Cerebellar nuclear complex (tissue), 1 donor: ENCODE measurements at places on chromosomes 4 and X.

DNA sequence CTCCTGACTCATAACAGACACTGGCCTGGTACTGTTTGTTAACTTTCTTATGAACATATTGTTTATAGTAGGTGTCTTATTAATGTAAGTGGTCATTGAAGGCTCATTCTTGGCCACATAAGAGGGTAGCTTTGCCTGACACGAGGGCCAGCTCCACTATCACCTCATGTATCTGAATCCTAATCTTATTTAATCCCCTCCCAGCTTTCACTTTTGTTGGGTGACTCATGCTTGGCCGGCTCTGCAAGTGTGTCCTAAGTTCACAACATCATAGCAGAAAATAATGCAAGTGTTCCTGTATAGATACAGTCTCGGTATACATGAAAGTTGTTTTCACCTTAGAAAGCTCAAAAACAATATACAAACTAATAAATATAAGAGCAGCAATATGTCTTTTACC lies 283.8 kb downstream of the IQCM start:
- DNase-seq = no peak

GRCh38 chr4:675980-676870 lies 1.9 kb downstream of the MYL5 start:
- no peak for DNase-seq

- no peak for DNase-seq
These were observed 40.0 kb downstream of the ERVMER34-1 start for GRCh38 chr4:52711272-52711671.

GRCh38 chrX:84322083-84322827 lies 134.3 kb upstream of the RPS6KA6 start:
- no peak for DNase-seq

GRCh38 chr4:71231129-71232055 lies 107.4 kb upstream of the SLC4A4 start:
- DNase-seq = no peak

GRCh38 chr4:74790652-74791051 lies 3.7 kb downstream of the BTC start:
- no peak for DNase-seq

GRCh38 chrX:136629084-136629750 lies 18.7 kb upstream of the CD40LG start:
- DNase-seq = no peak

DNA sequence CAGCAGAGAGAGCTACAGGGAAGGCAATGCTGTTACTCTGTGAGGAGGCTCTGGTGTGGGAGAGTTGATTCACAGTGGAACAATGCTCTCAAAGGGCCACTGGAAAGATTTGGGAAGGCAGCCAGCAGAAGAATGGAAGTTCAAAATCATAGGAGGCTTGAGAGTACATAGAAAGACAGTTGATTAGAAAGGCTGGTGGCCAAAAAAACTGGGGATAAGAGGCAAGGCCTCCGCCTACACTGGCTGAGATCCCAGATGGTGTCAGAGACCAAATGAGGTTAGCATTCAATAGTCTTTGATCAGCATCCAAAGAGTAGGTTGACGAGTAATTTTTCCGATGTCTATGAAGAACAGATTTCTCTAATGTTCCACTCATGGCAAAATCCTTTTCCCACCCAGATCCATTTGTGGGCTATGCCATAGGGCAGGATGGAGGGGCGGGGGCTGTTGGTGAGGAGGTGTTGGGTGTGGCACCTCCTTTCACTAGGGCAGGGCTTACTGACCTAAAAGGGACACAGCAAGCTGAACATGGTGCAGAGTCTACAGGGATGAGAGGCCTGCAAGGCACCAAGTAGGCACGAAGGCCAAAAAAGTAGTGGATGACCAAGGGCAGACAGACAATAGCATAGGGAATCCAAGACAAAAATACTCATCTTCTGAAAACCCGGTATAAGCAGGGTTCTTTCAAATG lies 15.1 kb downstream of the TEC start:
- no peak for DNase-seq

DNA sequence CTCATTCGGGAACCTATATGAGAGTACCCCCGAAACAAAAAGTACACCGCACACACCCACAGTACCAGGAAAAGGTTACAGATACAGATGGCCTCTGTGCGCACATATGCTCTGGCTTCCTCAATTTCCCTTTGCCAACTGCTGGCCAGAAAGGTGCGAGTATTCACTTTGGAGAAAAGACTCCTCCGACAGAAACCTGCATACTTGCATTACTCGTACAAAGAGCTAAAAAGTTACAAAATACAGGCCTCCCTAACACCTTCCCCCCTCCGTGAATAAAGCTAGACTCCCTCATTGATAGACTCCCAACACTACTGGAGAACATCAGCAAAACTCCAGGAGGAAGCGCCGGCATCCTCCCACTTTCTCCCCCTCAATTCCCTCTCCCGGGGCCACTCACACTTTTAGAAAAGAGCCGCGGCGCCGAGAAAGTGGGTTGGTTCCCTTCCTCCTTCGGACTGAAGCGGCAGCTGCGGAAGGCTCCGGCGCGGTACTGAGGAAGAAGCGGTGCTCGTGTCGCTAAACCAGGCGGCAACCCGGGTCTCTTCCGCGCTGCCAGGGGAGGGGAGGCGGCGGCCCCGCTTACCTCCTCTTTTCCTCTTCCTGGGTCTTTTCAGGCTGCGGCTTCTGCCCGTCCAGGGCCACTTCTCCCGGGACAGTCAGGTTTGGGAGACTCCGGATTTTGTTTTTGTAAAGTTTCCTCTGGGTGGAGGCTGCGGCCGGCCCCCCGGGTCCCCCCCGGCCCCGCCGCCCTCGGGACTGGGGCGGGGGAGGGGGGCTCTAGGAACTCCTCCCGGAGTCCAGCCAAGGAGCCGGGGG lies 1.1 kb downstream of the FBXW7 start:
- no peak for DNase-seq

GRCh38 chr4:87512400-87512799 lies 16.8 kb downstream of the SPARCL1 start:
- no peak for DNase-seq

GRCh38 chrX:39513836-39514235 lies 583.9 kb downstream of the BCOR start:
- DNase-seq = no peak

DNA sequence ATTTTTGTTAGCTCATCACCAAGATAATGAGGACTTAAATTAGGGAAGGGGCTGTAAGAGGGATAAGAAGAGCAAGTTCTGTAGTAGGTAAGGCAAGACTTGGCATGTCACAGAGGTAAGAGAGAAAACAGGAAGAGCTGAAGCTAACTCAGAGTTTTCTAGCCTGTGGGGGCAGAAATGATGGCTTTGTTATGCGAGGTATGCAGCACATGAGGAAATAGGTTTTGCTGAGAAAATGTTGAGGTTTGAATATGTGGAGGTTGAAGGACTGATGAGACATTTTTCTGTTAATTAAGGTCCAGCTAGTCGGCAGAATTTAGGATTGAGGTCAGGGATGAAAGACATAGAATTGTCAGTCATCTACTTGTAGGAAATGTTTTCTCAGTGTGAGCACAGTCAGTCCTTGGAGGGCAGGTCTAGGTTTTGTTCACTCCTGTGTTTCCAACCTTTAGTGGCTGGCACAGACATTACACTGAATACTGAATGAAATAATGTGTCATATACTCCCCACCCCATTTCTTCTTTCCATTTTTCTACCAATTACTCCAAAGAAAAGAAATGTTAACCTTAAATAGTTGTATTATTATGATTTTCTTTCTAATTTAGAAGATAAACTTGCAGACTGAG lies 154.0 kb upstream of the AADAT start:
- DNase-seq = no peak

- no peak for DNase-seq
These were observed 45.8 kb upstream of the ITM2A start for GRCh38 chrX:79412972-79413371.

GRCh38 chrX:11081511-11081910 lies 29.6 kb upstream of the HCCS start:
- no peak for DNase-seq

GRCh38 chr4:152898606-152899005 lies 37.5 kb upstream of the FHDC1 start:
- no peak for DNase-seq

DNA sequence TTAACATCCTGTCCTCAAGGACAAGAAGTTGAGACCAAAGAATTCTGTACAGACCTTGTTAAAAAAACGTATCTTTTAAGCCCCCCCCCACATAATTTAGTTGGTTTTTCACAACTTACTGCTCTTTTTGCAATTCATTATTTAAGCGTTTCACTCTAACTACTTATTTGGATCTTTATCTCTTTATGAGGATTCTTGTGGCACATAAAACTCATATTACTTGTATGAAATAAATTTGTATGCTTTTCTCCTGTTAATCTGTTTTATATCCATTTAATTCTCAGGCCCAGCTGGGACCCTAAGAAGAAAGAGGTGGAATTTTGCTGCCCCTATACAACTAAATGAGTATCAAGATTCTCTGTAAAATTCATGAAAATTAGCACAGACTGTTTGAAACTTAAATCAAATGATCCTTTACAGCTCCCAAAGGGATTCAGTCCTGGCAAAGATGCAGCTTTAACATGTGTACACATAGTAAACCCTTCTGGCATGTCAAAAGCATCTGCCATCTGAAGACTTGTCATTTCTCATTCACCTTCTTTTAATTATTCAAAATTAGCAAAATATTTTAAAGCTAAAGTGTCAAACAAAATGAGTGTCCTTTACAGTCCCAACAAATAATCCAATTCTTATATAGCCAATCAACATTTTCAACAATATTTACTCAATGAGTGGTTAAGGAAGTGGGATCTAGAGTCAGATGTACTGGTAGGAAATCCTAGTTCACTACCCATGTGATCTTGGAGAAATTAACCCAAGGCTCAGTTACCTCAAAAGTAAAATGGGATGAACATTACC lies 17.7 kb downstream of the ARAP2 start:
- no peak for DNase-seq

GRCh38 chr4:2829321-2829932 lies 14.2 kb upstream of the ADD1 start:
- no peak for DNase-seq

- no peak for DNase-seq
These were observed 133.1 kb downstream of the CORIN start for GRCh38 chr4:47704693-47705325.

GRCh38 chrX:46251755-46252154 lies 293.5 kb downstream of the ZNF674 start:
- no peak for DNase-seq

DNA sequence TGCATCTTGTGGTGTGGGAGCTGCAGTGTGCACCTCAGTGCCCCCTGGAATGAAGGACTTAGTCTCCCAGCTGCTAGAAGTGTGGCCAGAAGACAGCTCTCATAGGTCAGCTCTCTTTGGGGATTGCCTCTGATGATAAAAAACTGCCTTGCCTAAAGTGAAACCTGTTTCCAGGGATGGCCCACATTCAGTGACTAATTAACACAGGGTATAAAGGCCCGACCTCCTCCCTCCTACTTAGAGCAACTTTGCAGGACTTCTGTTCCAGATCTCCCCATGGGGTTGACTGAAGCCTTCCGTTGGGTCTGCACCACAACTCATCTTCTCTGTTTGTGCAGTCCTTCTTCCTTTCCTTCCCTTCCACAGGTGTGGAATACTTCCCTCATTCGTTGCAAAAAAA lies 53.2 kb downstream of the SPINK2 start:
- no peak for DNase-seq

GRCh38 chrX:130082244-130083106 lies 27.8 kb downstream of the ELF4 start:
- DNase-seq = no peak

DNA sequence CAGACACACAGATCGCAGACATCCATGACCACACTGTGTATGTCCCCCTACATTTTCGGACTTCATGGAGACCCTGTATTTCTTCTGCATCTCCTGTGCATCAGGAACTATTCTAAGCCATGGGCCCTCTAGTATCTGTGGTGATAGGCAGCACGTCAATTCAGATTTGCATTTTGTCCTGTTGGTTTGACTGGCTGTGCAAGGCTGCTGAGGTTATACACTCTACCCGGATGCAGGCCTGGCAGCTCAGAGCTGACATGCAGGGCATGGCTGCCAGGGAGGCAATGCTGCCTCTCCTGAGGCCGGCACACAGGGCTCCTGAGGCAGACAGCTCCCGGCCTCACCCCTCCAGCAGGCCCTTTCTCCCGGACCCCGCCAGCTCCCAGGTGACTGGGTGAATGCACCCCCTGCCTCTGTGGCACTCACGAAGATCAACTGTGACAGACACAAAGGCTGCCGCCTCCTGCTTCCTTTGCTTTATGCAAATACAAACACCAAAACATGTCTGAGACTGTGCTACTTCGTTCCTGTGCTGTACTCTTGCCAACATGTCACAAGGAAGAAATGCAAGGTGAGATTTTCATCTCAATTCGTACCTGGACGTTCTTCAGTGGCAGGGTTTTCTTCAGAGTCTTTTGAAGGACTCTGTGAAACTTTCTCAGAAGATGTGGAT lies 51.0 kb downstream of the NSG1 start:
- DNase-seq = no peak

DNA sequence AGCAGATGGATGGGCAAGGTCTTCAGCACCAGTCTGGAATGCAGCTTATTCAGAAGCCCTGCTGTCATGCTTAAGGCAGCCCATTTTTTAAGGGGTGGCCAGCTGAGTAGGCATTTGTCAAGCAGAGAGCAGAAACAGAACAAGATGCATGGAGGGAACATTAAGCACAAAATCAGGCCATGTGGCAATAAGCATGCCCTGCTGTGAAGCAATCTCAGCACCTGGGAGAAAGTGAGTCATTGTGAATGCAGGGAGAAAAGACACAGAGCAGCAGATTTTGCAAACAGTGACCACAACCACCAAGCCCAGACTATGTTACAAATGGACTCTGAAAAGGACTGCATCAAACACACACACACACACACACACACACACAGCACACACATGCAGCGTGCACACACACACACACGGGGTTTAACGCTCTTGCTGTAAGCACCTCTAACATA lies 94.1 kb upstream of the GALNT7 start:
- DNase-seq = peak; percentile 90

DNA sequence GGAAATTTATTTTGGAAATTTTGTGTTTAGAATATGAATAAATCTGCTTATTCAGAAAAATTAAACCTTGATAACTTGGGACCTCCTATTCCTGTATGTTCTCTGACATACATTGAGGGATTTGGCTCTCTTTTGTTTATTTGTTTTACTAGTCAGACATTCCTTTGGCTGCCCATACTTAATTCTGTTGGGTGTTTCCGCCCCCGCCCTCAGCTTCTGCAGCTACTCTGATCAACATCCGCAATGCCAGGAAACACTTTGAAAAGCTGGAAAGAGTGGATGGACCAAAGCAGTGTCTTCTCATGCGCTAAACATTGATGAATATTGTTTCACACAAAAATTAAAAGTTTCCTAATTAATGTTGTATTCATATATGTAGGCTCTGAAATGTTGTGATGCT lies 40.5 kb downstream of the RRAGB start:
- DNase-seq = no peak

DNA sequence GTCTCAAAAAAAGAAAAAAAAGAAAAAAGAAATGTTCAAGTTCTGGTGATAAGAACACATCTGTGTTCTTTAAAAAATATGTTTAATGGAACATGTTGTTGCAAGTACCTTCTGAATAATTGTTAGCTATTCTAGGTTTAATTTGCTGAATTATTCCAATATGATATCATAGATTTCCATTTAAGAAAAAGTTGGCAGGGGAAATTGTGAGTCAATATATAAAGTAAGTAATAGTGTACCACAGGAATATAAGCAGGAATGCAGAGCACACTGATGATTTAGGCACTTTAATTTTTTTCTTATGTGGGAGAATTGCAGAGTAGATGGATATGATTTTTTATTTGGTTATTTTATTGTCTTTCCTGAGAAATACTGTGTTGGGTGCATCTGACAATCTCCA lies 190.7 kb downstream of the RPA4 start:
- DNase-seq = no peak
